ENCODE measurements at places on chromosomes 3 and 15. TPM values are rescaled to one million over a fixed set of nuclear protein-coding genes. Genes with fewer than 3 reads are reported as not detected.

The SLC9C1 gene
- total RNA-seq, result 0.11 TPM

DNA sequence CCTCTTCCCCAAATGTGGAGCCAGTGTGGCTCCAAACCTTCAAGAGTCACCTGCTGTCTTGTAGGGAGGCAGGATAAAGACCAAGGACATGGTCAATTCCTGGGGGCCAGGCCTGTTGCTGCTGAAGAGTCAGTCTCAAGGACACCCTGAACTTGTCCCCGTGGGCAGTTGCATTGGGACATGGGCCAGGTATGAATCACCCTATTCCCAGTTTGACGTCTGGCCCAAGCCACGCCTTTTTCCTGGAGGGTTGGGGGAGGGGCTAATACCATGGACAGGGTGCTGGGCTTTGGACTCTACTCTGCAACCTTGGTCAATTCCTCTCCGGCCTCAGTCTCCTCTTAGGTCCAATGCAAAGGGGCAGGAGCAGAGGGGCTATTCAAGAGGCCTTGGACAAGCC, 10.4 kb downstream of the ATP2B2 start:
- DNase-seq, result peak; percentile 12

GRCh38 chr3:22593638-22594037, 609.5 kb upstream of the UBE2E2 start:
- no peak for DNase-seq

DNA sequence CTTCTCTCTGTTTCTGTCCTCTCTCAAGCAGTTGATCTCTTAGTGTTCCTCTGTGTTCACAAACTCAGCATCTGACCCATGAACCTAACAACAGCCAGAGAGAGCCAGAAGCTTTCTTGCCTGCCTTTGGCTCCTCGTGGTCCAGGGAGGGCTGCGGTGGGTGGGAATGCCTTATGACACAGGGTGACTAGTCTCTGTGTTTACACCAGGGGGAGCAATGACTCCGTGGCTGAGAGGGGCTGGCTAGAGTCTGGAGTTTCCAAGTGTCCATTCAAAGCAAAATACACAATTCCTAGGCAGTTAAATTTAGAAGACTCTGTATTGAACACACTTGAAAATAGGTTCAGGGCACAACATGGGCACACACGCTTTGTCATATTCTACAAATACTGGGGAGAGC, 370.0 kb upstream of the FRG2C start:
- DNase-seq, result peak; percentile 40

DNA sequence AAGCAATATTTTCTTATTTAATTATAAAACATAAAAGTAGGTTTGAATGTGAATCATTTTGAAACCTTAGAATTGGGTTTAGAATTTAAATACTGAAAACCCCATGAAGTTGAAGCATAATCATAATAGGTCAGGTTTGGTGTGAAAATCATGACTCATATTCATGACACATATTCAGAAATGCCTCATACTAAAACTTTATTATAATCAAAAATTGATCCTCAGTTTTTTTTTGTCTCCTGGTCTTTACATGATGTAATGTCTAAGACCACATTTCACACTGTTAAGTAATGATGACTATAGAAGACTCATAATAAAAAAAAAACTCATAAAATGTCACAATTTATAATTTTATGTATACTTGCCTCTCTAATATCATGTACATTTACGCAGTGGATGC, 190.4 kb downstream of the FOXP1 start:
- no peak for DNase-seq

The CD200R1 gene
- total RNA-seq, result 0.98 TPM

DNA sequence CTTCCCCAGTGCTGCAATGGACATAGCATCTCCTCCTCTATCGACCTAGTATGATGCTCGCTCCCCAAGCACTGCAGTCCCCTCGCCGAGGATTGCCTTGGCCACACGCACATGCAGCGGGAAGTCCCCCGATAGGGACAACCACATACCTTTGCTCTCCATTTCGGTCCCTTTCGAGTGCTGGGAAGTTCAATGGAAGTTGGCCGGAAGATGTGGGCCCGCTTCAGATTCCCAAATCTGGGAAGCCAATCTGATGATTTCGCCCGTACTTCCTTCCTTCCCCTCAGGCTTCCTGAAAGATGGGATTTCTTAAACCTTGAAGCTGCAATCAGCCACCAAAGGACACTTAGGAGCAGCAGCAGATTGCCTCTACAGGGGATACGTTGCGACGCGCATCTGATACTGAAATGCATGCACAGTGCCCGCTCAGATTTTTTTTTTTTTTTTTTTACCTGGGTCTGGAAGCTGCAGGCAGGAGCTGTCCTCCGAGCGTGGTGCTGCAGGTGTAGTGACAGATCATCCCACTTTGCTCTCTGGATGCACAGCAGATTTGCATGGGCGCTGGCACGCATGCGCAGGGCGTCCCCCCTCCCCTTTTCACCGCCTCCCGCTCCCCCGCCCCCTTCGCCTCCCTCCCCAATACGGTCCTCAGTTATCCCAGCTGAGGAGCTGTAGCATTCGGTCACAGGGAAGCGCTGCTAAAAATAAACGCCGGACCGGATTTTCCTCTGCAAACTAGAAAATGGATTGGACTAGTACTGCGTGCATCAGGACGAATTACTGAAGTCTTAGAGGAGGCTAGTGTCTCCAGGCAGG, at the start of gene FGF12:
Gene FGF12, minus strand, starts transcription at position 510 of the 816 bp plus-strand sequence.
- peak; percentile 71 for DNase-seq

GRCh38 chr15:66955871-66956585, 109.4 kb upstream of the SMAD3 start:
- no peak for DNase-seq

The CLDN16 gene
- total RNA-seq, result 3.3 TPM

GRCh38 chr15:26954403-26954802, 16.6 kb upstream of the GABRG3 start:
- DNase-seq, result no peak

DNA sequence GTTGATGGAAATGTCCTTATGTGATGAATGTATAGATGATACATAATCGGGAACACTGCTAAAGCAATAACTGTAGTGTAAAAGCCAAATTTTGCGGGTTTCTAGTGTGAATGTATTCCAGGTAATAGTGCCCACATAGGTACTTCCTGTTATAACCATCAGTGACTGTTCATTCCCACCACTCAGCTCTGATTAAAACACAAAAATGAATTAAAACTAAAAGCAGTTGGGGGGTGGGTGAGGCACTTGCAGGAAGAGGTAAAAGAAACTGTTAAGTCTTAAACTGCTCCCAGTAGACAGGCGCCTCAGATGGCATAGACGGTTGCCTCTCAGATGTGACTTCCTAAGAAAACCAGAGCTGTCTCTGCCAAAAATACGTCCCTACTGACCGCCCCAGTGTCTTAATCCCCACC, 893 bp upstream of the MTHFS start:
- no peak for DNase-seq

DNA sequence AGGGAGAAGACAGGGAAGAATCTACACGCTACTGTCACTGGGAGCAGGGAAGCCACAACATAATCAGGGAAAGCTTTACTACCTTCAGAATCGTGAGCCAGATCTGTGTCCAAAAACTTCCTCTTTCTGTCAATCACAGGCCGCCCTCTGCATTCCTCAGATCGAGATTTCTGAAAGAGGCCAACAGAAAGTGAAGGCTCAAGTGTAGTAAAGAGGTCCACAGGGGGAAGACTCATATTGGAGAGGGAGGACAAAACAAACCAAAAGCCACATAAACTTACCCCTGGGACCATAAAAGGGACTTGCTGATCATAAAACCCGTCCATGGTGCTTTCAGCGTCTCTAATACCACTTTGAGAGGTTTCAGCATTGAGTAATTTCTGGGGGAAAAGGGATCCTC, 3.3 kb downstream of the ETV5 start:
- no peak for DNase-seq

GRCh38 chr3:36698314-36698713, 66.0 kb downstream of the DCLK3 start:
- DNase-seq, result no peak

The NOX5 gene
- total RNA-seq, result 0.22 TPM

- no peak for DNase-seq
Measured at GRCh38 chr3:195802795-195803194, 8.9 kb downstream of the MUC4 start.

The BHLHE40 gene
- 13.1 TPM for total RNA-seq

DNA sequence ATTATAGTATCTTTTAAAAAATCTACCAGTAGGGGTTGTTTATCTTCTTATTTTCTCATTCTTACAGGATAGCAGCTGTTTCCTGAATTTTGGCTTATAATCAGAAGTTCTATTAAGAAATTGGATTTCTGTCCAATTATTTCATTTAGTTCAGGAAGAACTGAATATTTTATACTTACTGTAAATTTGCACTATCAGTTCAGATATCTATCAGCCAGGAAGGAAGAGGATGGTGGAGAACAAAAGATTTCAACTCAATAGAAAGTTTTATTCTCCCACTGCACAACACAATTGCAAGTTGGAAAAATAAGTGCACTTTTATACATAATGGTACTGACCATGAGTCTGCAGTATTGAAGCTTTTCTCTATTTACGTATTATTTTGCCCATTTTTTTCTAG, 400.9 kb downstream of the PLOD2 start:
- DNase-seq, result no peak

- no peak for DNase-seq
Measured at GRCh38 chr3:151393146-151393830, 8.7 kb upstream of the P2RY12 start.

DNA sequence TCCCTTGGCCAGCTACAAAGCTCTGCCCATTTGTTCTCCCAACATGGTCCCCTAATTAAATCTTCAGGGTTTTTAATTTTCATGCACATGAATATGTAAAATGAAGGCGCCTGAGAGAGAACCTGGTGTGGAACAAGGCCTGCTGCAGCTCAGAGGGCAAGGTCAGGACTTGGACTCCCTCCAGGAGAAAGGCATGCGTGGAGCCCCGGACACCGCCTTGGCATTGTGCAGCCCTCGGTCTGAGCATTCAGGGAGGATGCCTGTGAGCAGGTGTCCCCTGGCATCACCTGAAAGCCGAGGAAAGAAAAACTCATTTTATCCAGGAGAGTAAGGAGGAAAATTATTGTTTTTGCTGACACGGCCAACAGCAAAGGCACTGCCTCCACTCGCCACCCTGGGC, 33.8 kb upstream of the EPHB1 start:
- peak; percentile 43 for DNase-seq

- no peak for DNase-seq
Measured at GRCh38 chr15:28125673-28126651, 26.8 kb upstream of the OCA2 start.

The DNAJA4 gene
- 11.6 TPM for total RNA-seq

The GP9 gene
- total RNA-seq, result not detected

DNA sequence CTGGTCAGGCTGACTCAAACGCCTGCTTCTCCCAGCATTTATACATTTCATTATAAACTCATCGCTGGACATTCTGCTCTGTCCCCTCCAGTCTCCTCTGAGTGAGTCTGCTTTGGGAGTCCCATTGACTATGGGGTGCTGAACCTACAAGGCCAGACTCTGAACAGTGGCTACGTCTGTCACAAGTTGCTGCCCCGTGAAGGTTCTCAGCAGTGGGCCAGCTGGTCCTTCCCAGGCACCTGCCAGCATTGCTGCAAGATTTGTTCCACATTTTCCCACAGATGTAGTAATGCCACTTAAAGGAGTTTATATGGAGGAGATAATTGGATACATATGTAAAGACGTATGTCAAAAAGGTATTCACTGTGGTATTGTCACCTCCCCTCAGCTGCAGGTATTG, 72.7 kb upstream of the ATP13A3 start:
- no peak for DNase-seq

- no peak for DNase-seq
Measured at GRCh38 chr3:150830094-150830681, 67.2 kb upstream of the SIAH2 start.

- DNase-seq, result no peak
Measured at GRCh38 chr3:79872483-79872882, 104.7 kb upstream of the ROBO1 start.

- DNase-seq, result no peak
Measured at GRCh38 chr15:57184502-57184901, 191.8 kb upstream of the CGNL1 start.

The KIF23 gene
- 0.40 TPM for total RNA-seq

DNA sequence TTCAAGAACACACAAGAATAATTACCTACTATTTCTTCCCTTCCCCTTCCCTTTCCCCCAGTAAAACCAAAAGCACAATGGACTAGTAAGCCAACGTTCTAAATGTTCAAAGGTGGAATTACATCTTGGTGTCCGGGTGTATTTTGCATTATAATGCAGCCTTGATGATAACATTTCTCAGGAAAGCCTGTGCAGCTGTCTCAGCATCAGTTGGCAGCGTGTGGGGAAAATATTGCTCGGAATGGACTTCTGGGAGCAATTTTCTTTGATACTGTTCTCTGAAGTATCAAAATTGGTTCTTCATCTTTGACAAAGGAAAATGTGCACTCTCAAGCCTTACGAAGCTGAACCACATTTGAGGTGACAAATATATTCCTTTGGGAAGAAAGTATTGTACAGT, 198.9 kb downstream of the AGBL1 start:
- no peak for DNase-seq

The MRAS gene
- total RNA-seq, result 82.8 TPM

- DNase-seq, result no peak
Measured at GRCh38 chr3:98824256-98824655, 61.1 kb downstream of the ST3GAL6 start.

- DNase-seq, result no peak
Measured at GRCh38 chr15:85002517-85002916, 20.9 kb downstream of the PDE8A start.

- DNase-seq, result no peak
Measured at GRCh38 chr15:41480396-41481140, 13.1 kb upstream of the ITPKA start.

The DNAH12 gene
- total RNA-seq, result 0.11 TPM

The THPO gene
- total RNA-seq, result not detected

DNA sequence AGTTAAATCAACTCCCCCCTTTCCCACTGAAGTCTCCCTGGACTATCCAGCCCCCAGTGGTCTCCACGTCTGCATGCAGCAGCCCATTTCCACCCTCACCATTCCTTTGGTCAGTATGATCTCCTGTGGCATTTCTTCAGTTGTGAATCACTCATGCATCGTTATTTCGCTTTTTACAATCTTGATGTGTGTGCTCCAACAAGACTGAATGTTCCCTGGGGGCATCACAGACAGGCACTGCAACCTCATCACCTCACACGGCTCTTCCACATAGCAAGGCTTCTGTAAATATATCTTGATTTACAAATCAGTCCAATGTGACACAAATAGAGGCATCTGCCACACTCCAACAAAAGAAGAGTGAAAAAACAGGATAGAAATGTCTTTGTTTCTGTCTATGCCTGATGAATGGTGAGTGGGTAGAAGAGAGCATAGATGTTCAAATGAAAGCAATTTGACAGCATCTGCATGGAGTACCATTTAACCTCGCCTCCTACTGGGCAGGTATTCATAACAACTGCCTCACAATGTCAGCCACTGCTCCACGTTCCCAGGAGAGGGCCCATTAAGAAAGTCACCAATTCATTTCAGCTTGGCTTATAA, 5.2 kb downstream of the HEG1 start:
- DNase-seq, result no peak

The MUSTN1 gene
- 6.9 TPM for total RNA-seq

The CLRN1 gene
- not detected for total RNA-seq

Measured in thyroid gland (tissue), 4 donors.